NCI-H2029 (cell line): ENCODE measurements at places on chromosomes 3 and 15.

DNA sequence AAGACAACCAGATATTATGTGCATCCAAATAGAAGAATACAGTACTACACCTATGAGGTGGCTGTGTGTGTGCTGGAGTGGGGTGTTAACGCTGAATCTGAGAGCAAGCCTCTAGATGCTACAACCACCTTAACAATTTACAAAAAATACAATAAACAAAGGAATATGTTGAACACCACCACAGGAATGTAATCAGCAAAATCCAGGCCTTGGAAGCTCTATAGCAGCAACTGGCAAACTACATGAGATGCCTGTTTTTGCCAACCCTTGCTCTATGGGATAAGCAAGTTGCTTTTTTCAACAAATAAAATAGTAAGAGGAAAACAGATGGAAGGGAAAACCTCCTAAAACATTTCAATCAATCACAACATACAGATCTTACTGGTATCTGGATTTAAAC is 23.9 kb downstream of the SLTM start:
- no peak for DNase-seq

- DNase-seq, result no peak
These were observed 31.3 kb upstream of the TMEM115 start for GRCh38 chr3:50390508-50391224.

DNA sequence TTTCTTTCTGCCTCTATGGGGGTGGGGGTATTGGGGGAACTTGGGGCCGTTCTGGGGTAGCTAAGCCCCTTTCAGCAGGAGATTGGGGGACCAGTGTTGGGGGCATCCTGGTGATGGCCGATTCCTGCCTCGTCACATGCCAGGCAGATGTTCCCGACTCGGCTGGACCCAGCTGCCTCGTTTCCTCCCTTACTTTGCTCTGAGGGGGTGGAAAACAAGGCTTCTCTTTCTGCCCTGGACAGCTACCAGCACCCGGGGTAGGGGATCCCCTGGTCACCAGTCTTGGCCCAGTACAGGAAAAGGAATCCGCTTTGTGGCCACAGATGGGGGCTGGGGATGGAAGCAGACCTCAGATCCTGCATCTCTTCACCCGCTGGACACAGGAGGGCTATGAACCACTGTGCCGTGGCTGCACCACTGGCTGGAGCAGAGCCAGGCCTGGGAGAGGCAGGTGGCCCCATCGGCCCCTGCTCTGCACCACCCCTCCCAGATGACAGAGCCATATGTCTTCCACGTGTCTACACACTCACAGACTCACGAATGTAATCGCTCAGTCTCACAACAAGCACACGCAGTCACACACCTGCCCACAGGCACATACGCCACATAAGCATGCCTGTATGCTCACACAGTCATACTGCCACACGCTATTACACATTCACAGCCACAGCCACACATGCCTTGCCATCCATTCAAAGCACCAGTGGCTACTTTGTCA is 12.4 kb downstream of the SNX33 start:
- peak; percentile 19 for DNase-seq

GRCh38 chr3:37546876-37547275 is 314.8 kb upstream of the CTDSPL start:
- DNase-seq, result no peak

DNA sequence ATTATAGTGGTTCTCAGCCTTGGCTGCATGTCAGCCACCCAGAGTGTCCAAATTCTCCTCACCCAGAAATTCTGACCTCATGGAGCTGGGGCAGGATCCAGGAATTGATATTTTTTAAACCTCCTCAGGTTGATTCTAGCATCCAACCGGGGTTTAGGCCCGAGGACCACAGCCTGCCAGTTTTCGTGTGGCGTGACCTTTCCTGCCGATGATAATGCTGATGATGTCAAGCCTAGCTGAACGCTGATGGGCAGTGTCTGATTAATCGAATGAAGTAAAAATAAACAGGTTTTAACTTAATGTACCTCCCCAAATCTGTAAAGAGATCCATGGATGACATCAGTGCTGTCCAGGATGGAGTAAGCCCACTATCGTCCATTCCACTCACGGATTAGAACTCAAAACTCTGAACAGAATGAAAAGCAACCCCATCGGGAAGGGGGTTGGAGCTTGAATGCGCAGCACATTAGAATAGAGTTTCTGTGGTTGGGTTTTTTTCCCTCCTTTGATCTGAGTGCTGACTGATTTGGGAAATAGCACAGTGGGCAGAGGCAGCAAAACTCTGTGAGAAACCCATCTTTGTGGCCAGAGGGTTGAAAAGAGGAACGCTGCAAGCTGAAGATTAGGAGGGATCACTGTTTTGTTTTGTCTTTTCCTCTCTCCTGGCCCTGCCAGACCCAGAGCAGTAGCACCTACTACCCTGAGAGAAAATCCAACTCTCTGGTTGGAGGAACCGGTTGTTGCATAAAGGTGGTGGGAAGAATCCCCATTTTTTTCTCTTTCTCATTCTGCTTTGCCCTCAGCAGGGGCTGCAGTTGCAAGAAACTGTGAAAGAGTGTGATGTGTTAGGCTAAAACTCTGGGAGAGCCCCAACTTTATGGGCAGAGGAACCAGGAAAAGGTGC is 153.9 kb downstream of the APBA2 start:
- DNase-seq, result no peak

DNA sequence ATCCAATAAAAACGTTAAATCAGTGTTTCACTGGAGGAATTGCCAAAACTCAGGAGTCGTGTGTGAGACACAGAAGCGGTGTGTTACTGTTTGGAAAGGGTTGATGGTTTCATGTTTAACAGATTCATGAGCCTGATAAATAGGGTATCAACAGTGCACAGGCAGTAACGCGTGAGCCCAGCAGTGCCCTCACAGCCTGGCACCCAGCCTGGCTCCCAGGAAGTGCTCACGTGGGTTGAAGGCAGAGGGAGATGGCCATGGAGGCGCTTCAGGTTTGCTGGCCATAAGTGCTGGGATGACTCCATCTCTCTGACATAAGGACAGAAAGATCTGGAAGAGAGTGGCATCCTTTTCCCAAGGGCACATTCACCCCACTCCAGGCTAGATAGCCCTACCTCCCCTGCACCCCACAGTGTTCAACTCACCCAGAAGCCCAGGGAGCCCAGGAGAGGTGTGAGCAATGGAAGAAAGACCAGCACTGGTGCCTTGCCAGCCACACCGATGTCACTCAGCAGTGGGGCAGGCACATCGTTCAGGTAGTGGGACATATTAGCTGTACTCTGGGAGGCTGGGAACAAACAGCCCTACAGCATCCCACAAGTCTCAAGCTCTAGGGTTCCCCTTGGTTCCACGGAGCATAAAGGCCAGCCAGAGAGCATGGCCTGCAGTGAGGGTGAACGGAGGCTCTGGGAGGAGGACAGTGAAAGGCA is 164.3 kb downstream of the LRRK1 start:
- DNase-seq, result no peak

GRCh38 chr15:68252925-68253534 is 23.5 kb upstream of the CLN6 start:
- DNase-seq, result peak; percentile 21

- no peak for DNase-seq
These were observed 314.4 kb downstream of the SHQ1 start for GRCh38 chr3:72533591-72534473.
